ENCODE measurements at places on chromosomes 4 and X.

DNA sequence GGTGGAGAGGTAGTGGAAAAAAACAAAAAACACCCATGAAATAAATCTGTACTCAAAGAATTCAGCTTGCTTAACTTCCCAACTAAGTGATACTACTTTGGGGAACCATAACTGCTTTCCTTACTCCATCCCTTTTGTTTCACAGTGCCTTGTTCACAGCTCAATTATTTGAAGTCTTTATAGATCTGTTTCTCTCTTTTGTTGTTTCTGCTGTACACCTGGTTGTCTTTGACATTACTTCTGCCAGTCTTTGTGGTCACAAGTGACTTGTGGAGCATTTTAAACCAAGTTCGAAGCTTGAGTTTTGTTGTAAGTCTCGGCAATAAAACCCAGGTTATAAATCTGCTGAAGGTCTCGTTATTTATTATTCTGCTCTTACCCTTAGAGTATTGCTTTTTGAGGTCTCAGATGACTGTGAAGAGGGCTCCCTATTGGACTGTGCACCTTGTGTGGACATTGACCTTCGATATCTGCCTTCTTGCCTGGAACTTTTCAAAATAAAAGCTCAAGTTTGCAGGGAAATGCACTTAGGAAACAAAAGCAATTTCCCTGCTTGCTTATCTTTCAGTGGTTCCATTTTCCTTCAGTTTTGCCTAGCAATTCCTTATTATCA lies 59.8 kb downstream of the ANK2 start:
- no peak for DNase-seq

GRCh38 chr4:113969709-113970334 lies 9.6 kb downstream of the ARSJ start:
- DNase-seq = no peak

DNA sequence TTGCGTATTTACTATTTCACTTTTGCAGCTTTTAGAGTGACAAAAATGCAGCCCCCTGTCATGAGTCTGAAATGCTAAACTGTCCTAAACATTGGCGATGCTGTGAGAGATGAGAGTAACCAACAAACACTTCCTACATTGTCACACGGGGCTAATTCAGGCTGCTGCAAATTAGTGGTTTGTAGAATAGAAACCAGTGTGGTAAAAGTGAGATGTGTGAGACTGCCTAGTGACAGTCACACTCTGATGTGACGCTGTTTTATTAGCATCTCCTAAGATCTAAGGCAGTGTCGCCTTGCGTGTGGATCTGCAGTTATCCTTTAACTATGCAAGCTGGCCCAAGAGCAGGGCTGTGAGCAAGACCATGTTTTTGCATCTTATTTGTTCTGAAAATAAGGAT lies 800.2 kb upstream of the TENM3 start:
- no peak for DNase-seq

DNA sequence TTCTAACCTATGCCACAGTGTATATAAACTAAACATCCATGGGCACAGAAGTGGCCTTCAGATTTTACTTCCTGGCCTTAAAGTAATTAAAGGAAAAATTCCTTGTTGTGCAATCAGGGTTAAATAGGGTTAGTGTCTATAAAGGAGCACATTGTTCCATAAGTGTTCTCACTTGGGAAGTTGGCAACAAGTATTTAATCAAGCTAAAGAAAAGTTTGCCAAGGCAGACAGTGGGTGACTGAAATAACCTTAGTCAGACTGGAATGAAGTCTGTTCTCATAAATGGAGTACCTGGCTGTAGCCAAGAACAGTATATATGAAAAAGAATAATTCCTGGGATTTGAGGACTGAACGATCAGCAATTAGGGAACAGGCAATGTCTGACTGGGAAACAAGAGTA lies 213.6 kb downstream of the HTR2C start:
- no peak for DNase-seq

DNA sequence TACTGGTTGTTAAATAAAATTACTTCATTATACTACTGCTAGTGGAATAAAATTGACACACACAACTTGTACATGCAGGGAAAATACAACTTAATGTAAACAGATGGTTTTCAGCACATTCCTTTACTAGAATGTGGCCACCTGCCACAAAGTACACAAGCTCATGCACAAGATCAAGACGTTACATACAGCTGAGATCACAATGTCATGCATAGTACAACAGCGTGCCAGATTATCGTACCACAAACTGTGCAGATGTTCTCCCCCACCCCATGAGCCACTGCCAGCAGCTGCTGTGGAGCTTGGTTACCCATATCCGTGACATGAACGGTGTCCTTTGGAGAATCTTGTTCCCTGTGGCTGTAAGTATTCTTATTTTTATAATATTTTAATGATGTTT lies 27.7 kb downstream of the FBXO8 start:
- DNase-seq = no peak

DNA sequence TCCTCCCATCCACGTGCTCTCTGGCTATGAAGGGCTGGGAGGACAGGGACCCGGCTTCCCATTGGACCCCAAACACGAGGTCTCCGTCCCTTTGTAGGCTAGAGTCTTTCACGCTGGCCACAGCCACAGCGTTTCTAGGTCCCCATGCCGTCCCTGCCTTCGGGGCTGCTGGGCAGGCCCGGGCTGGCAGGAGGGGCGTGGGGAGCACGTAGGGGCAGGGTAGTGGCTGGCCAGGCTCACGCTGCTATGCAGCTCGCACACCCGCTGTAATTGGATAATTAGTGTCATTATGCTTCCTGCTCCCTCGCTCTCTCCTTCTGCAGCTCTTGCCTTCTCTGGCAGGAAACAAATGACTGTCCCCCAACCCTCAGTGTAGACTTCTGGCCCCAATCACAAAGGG lies 9.8 kb downstream of the ATP2B3 start:
- no peak for DNase-seq

DNA sequence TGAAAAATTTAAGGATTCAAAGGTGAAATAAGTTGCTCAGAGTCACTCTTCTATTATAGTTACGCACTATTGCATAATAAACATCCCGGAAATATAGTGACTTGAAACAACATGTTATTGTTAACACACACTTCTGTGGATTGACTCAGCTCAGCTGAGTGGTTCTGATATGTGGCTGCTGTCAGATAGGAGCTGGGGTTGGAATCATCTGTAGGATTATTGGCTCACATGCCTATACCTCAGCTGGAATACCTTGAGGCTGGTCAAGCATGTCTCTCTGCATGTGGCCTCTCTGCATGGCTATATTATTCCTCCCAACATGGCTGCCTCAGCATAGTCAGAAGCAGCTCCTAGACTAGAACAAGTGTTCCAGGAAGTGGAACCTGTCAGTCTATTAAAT lies 486.7 kb upstream of the MAGEB2 start:
- no peak for DNase-seq

DNA sequence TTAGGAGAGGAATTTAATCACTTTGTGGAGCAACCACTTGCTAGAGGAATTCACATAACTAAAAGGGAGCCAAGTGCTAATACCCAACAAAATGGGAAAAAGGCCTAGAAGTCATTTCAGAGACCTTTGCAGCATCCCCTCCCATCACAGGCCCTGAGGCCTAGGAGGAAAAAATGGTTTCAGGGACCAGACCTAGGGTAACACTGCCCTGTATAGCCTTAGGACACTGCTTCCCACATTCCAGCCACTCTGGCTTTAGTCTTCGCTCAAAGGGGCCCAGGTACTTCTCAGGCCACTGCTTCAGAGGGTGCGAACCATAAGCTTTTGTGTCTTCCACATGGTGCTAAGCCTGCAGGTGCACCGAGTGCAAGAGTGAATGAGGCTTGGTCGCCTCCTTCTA lies 19.1 kb downstream of the SPANXN2 start:
- DNase-seq = no peak

DNA sequence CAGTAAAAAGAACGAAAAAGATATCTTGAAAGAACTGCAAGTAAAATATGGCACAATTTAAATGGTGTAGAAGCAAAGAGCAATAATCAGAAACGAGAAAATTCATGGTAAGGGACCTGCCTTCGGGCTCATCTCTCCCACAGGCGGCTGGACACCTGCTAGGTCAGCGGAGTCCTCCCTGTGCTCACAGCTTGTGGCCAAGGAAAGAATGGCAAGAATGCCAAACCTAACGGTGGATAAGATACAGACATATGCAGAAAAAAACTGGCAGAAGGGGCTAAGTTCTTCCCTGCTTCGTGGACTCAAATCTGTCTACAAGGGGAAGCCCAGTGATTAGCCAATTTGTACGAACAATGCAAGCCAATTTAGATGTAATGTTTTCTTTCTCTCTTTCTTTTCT lies 152.1 kb upstream of the VCX start:
- DNase-seq = no peak

- DNase-seq = no peak
Observed at GRCh38 chr4:23741681-23742191, 148.1 kb downstream of the PPARGC1A start.

GRCh38 chrX:95629737-95630136 lies 1054.9 kb upstream of the DIAPH2 start:
- DNase-seq = no peak

- no peak for DNase-seq
Observed at GRCh38 chr4:23969635-23970145, 79.8 kb upstream of the PPARGC1A start.

DNA sequence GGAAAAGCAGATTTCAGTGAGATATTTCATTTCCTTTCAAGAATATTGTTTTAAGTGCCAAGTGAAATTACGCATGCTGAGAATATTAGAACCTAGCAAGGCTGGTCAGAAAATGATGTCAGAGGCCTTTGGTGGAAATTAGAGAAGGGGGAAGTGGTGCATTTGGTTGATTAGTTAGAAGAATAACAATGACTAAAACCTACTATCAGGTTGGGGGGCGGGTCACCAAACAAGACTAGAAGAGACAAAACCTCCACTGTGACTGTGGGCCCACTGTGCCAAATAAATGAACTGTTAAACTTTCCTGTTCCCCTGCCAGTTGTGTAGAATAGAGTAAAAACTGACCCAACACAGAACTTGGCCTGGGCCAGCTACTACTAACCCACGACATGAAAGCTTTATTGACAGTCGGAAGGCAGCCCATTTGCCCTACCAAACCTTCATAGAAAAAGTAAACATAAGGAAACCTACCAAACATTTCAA lies 2.9 kb downstream of the RAPGEF2 start:
- no peak for DNase-seq

GRCh38 chr4:174154215-174154854 lies 129.1 kb downstream of the FBXO8 start:
- DNase-seq = no peak

GRCh38 chrX:10636337-10636736 lies 16.0 kb upstream of the MID1 start:
- DNase-seq = no peak

DNA sequence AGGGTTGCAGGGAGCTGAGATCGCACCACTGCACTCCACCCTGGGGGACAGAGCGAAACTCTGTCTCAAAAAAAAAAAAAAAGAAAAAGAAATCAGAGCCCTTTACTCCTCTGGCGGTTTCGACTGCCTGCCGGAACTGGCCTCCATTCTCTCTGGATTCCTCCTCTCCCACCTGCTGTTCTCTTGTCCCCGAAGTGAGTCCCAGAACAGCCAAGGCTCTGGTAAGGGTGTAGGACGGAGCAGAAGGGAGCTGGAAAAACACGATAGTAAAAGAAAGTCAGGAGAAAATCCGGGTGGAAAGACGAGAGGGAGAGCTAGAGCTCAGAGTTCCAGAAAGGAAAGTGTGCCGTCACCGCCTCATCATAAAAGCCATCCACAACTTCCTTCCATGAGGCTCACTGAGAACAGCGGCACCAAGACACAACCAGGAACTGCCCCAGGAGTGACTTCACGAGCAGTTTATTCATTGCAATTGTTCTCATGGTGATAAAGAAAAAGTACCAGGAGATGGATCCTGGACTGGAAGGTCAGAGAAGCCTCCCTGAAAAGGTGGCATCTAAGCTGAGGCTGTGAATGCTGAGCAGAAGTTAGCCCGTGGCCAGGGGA lies 12.3 kb downstream of the TLR3 start:
- DNase-seq = no peak

DNA sequence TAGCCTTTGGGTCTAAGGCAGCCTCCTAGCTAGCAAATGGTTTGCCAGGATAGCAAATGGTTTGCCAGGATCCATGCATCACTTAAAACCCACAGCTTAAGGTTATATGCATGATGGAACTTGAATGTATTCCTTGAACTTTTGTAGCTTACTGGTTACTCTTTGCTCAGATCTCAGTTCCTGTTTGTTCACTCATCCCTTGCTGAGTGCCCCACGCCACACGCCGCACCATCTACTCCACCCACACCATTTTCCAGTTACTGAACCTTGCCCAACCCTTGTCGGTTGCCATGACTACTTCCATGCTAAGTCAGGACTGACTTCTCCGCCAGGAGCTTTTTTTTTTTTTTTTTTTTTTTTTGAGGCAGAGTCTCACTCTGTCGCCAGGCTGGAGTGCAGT lies 29.5 kb upstream of the XIAP start:
- DNase-seq = no peak

GRCh38 chr4:185122681-185123345 lies 20.3 kb upstream of the SLC25A4 start:
- no peak for DNase-seq

- DNase-seq = no peak
Observed at GRCh38 chr4:41758884-41759283, 10.4 kb upstream of the PHOX2B start.

DNA sequence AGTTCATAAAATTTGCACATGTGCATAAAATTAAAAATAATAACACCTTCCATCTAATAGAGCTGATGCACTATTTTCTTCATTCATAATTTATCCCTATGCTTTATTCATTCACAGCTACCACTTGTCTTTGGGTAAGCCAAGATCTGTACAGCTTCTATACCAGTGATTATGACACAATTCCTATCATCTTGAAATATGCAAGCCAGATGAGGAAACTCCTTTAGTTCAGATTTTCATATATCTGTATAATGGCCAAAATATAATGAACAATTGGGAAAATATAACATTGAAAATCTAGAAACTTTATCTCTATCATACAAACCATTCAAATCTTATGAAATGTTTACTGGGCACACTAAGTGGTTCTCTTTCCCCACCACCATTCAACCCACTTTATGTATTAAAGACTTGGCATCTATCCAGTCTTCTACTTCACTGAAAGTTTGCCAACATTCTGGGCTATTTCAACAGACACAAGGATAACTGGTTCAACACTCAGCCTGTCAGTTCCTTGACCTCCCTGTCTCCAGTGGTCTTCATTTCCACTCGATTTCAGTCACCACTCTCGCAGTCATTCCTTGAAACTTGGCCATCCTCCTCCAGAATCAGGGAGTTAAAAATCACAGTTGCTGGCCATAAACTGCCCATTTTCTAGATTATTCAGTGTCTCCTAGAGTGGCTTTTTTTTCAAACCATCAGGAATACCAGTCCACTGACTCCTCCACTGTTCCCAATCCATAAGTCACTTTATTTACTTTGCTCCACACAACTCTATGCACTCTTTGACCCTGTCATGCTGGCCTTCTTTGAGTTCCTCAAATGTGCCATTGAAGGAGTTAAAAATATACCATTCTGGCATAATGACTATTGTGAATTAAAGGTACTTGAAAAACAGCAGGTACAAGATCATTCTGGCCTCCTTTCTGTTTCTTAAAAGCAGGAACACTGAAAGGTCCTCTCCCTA lies 85.5 kb downstream of the CAMK2D start:
- DNase-seq = no peak

- no peak for DNase-seq
Observed at GRCh38 chr4:85738721-85739120, 263.8 kb downstream of the ARHGAP24 start.
